Lung microvascular endothelial cell (primary cell): ENCODE measurements at places on chromosomes 12 and 14. TPM values are rescaled to one million over a fixed set of nuclear protein-coding genes. Genes with fewer than 3 reads are reported as not detected.

GRCh38 chr12:19695244-19696098 lies 256.2 kb downstream of the AEBP2 start:
- peak; percentile 44 for DNase-seq

- DNase-seq, result no peak
Measured at GRCh38 chr12:107983756-107984472, 145.2 kb upstream of the WSCD2 start.

The INHBC gene
- not detected in 2 replicates for total RNA-seq

- DNase-seq, result no peak
Measured at GRCh38 chr12:1034243-1034642, 43.2 kb downstream of the ERC1 start.
